ENCODE measurements at places on chromosomes 6 and 20. TPM values are rescaled to one million over a fixed set of nuclear protein-coding genes. Genes with fewer than 3 reads are reported as not detected.

Gene CGA
- not detected for total RNA-seq

- DNase-seq: no peak
Measured at GRCh38 chr6:93604951-93605350, 185.6 kb upstream of the EPHA7 start.

DNA sequence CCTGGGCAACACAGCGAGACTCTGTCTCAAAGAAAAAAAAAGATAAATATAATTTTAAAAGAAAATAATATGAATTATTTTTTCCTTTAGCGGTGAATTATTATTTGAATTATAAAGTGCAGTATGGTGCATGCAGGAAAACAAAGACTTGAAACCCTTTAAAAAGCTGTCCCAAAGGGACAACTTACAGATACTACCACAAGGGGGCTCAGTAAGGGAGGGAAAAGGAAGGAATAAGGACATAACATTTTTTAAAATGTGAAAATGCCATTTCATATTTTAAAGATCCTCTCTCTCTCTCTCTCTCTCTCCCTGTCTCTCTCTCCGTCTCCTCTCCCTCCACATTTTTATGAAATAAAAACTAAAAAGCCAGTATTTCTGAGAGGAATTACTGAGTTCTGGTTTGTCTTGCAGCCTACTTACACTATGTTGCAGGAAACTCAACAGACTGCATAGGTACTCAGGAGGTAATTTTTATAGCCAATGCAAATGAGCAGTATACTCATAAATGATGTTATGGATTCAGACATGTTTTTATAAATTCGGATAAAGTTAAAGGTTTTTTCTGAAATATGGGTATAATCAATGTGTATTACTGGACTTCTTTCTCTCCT is 455.0 kb upstream of the GJE1 start:
- DNase-seq: no peak

Gene ANKRD66
- total RNA-seq: not detected

Gene LY6G5B
- total RNA-seq: 13.1 TPM

DNA sequence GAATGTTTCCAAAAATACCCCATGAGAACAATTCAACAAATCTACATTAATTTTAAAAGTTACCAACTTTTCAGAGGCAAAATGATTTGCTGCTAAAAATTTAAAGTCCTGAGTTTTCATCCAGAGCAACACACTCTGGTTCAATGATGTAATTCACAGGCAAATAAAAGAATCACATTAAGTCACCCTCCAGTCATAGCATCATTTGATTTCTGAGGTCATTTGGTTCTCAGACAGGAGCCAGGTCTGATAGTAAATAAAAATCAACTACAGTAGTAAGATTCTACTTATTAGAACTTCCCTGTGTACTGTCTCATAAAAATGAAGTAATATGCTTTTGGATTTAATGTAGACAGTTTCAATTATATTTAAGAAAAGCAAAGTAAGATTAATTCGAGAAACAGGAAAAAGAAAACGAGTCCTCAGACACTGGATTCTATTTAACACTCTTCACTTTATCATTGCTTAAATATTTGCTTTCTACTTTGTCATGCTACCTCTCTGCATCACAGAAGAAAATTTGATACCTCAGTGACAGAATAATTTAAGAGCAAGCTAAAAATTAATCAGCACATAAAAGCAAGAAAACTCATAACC is 25.8 kb downstream of the MAP7 start:
- DNase-seq: no peak

Gene IPCEF1
- total RNA-seq: 2.3 TPM

Measured in mucosa of descending colon (tissue), 3 donors.